ENCODE measurements at places on chromosomes 4 and X.

- DNase-seq, result no peak
Observed at GRCh38 chrX:118736394-118737010, 9.1 kb downstream of the IL13RA1 start.

DNA sequence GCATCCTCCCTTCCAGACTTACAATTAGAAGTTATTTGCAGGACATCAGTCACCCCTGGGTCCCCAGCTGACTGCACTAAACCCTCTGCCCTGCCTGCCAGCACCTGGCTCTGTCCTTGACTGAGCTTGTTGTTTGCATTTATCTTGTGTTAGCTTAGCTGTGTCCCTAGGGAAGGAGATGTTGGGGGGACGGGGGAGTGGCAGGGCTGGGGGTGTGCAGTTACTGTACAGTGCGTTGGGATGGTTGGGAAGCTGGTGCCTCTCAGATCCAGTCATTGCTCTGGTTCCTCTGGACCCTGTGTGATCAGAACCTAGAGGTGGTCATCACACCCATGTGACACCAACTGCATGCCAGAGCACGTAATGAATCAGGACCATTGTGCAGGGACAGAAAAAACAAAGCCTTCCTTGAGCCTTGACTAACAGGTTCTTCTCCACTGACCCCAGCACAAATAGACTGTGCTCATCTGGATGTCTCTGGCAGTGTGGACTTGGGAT lies 32.7 kb upstream of the PROM1 start:
- DNase-seq, result peak; percentile 53

DNA sequence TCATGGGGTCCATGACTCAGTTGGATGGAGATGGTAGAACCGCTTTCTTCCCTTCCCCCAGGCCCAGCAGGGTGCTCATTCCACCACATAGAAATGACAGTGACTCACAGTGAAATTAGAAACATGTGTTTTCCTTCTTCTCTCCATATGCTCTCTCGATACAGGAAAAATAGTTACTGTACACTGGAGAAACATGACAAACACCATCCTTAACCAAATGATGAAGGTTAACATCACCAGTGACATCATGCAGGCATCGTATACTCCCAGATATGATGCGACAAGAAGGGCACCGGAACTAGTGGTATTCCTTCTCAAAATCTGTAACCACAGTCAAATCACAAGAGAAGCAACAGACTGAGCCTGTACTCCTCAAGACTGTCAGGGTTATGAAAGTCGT lies 11.7 kb upstream of the RAB40A start:
- no peak for DNase-seq

DNA sequence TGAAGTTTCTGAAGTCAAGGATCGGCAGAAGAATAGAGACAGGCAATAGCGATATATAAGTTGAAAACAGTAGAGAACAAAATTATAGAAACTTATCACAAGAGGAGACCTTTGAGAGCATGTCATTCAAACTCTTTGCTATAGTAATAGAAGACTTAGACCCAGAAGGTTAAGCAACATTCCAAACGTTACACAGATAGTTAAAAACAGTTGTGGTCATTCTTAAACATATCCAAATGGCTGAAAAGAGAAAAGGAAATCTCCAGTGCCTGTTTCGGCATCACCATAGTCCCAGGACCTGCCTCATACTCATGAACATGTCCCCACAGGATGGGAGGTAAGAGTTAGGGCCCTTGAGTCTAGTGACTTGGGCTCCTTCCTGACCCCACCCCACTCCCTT lies 258.1 kb upstream of the NOCT start:
- DNase-seq, result no peak

DNA sequence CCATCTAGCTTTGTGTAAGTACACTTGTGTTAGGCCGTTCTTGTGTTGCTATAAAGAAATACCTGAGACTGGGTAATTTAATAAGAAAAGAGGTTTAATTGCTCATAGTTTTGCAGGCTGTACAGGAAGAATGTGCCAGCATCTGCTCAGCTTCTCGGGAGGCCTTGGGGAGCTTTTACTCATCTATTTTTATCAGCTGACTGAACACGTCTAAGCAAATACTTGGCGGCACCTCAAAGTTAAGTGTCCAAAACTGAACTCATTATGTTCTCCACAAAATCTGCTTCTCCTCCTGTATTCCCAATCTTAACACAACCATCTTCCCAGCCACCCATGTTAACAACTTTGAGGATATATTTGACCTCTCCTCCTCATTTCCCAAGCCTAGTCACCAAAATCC lies 42.4 kb upstream of the GATB start:
- no peak for DNase-seq

DNA sequence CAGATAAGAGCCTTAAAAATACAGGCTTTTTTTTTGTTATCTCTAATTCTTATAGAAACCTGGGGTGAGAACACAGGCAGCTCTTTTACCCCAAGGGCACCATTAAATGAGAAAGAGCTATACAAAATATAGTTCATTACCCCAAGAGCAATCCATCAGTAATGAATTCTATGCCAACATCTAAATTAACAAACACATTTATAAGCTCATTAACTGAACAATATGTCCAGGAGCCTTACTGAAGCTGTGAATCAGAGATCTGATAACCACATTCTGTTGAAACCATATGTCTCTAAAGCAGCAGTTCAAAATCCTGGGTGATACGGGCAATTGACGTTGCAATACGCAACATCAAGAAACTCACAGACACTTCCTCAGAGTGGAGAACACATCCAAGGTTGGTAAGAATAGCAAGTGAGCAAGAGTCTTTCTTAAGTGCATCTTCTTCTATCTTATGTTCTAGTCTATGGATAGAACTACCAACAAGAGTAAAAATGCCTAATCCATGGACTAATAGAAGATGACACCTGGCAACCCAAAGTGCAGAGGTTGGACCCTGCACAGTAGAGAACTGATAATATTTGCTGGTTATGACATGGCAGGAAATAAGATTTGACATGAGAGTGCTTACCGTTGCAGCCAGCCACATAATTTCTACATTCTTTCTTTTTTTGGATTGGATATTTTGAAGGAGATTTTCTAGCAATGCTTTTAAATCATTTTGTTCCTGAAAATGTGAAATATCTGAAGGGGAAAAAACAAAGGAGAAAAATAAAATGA lies 449.3 kb downstream of the IL15 start:
- no peak for DNase-seq

DNA sequence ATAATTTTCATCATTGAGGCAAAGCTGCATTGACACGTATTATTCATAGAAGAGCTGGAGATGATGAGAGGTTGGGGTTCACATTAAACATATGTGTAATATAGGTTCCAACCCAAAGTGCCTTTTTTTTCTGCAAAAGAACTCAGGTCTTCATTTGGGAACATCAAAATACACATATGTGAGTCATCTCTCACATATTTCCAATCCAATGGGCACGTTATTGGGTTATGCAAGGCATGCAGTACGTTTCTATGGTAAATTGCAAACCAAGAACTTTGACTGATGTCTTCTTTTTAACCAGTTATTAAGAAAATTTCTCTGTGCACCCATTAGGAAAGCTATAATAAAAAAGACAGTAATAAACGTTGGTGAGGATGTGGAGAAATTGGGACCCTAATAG lies 150.3 kb upstream of the FAM9B start:
- DNase-seq, result no peak

DNA sequence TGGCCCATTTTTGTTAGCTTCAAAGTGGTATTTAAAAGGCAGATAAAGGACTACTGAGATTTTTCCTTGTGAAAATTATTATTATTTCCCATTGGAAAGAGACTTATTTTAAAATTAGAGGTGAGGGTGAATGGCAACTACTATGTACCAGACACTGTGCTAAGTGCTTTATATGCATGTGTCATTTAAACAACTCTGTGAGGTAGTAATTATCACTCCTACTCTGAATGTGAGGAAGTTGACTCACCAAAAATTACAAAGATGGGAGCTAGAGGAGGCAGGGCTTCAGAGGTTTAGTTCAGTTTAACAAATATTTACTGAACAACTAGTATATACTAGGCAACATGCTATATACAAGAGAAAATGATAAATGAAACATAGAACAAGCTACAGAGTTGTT lies 78.2 kb downstream of the MSL3 start:
- no peak for DNase-seq

DNA sequence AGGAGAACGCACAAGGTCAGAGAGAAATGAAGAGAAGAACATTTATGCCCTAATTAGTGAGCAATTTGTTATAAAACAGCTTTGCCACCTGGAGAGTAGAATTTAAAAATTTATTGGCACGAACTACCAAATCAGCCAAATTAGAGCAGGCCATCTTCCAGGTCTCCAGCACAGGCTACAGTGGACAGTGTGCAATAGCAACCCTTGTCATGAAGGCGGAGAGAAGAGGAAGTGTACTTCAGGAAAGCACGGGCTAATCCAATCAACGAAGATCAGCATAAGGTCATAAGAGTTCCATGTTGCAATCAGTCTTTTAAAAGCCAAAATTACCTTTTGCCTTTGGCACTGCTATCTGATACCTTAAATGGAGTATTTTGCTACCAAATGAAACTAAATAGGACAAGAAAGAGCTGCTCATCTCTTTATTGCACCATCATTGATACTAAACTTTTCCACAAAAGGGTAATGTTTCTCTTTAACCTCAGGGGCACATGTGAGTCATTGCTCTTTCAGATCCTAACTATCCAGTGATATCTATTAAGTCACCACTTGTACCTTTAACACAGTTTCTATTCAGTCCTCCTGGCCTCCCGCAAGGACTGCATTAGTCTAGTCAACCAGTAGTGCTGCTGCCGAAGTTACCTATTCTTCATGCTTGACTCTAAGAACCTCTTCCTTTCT lies 19.9 kb downstream of the ANK2 start:
- no peak for DNase-seq

DNA sequence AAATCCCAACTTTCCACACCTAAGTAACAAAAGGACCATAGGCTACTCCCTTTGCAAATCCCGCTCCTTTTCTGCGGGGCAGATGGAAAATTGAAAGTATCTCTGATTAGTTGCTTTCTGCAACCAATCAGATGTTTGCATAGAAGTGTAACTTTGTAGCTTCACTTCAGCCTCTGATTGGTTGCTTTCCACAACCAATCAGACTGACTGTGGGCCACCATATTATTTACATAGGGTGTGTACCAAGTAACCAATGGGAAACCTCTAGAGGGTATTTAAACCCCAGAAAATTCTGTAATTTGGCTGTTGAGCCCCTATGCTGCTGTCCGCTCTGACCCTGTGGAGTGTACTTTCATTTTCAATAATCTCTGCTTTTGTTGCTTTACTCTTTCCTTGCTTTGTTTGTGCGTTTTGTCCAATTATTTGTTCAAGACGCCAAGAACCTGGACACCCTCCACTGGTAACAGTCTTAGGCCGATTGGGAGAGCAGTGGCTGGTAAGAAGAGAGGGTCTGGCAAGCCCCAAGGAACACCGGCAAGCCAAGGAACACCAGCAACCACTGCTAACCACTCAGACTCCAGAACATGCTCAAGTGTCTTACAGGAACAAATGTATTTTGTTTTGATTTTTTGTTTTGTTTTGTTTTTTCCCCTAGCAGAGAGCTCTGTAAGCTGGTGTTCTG lies 125.5 kb upstream of the MAP3K15 start:
- DNase-seq, result no peak

DNA sequence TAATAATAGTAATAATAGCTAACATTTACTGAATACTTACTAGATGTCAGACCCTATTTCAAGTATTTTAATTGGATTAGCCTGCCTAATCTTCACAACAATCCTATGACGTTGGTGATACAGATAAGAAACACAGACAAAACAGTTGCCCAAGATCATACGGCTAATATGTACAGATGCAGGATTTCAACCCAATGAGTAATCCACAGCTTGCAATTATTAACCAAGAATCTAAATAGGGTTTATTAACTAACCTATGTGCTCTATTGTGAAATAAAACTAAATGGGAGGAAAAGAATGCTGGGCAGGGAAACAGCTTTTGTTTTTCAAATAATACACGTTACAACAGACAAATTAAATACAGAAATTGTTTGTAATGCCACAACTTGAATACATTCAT lies 23.4 kb downstream of the FBXO8 start:
- no peak for DNase-seq

DNA sequence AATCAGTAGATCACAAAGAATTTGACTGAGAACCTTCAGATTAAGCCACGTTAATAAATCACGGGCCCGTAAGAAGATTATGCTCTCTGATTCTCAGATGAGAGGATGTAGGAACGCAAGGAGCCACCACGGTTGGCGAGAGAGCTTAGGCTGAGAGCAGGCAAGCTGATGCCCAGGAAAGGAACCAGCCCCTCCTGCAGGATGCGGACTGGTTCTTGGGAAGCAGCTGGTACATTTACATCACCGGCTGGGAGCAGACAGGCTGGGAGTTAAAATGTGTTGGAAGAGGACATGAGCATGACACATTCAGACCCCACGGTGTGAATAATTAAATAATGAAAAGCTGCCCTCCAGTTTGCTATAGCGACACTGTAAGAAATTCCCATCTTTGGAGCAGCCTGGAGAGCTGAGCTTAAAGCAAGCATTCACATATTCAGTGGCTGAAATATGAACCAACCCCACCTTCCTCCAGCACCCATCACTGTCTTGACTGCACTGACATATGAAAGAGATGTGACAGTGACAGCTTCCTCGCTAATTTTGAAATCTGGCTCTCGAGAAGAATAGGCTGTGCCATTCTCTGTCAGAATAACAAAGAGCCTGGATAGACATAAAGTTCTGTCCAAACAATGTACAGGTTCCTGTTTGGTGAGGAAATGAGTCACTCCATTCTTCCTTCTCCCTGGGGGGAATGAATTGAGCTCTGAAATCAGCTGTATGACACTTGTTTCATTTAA lies 33.1 kb downstream of the LNX1 start:
- DNase-seq, result peak; percentile 70

DNA sequence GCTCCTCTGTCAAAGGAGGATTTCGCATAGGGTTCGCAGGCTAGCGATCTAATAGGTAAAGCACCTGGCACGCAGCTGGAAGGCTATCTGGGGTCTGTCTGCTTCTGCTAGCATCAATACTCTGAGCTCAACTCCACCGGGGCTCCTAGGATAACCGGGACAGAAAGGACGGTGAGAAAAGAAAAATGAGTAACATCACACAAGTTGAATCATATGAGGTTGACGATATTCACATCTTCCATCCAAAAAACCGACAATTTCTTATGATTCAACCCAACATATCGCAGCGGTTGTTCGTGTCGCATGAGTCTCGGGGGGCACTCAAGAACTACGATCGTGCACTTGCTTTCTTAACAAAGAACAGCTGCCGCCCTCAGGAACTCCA lies 1.8 kb downstream of the PROM1 start:
- no peak for DNase-seq

- DNase-seq, result no peak
Observed at GRCh38 chr4:81255524-81255923, 40.5 kb upstream of the PRKG2 start.

GRCh38 chrX:23694606-23695005 lies 27.3 kb downstream of the PRDX4 start:
- peak; percentile 39 for DNase-seq

- no peak for DNase-seq
Observed at GRCh38 chr4:114964026-114964425, 149.4 kb downstream of the NDST4 start.

GRCh38 chr4:54780149-54780495 lies 122.4 kb downstream of the KIT start:
- DNase-seq, result no peak
